Activated naive CD8-positive, alpha-beta T cell treated with anti-CD3 and anti-CD28 coated beads, Interleukin-2, amount 50 U/mL, for 24 hours (primary cell): ENCODE measurements at places on chromosomes 4 and X.

- DNase-seq: no peak
Measured at GRCh38 chr4:146260521-146260920, 46.2 kb downstream of the REELD1 start.

DNA sequence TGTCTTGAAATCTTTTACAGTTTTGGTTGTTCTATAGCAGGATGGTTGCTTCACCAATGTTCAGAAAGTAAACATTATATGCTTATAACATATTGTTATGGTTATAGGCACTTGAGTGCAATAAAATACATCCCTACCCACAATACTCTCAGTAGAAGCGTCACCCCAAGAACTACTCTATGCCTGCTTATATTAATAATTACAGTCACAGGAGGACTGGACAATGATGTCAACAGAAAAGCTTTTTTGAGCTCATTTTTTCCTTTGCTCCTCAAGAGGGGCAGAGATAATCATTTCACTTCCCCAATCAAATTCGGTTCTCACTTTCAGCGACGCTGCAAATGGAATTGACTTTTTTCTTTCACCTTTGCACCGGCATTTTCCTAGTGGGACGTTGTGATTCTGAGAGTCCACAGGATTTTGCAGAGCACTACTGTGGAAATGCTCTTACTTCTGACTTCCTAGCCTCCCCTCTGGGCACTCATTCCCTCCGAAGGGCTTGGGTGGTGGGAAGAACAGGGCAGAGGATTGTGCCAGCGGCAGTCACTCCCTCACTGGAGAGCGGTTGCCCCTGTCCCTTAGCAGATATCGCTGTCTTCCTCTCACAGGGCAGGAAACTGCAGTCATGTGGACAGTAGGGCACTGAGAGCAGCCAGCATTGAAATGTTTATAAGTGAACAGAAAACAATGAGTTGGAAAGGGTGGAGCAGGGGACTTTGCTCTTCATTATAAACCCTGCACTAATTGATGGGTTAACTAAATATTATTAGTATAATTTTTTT, 24.9 kb upstream of the SGMS2 start:
- no peak for DNase-seq

GRCh38 chr4:186775902-186776301, 52.2 kb upstream of the FAT1 start:
- DNase-seq: no peak

DNA sequence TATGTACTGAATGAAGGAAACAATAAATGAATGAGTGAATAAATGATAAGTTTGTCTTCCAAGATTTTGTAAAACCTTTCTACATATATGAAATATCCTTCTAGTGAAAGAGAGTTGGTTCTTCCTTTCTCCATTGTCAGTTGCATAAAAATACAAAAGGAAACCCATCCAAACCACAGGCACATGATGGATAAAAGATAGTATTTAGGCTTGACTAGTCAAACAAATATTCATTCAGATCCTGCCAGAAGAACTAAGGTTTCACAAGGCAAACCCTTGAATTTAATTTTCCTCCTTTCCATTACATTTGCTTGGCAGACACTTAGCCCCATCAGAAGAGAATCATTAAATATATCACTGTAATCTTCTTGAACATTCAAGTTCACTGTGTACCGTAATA, 208.4 kb downstream of the COL25A1 start:
- DNase-seq: no peak

DNA sequence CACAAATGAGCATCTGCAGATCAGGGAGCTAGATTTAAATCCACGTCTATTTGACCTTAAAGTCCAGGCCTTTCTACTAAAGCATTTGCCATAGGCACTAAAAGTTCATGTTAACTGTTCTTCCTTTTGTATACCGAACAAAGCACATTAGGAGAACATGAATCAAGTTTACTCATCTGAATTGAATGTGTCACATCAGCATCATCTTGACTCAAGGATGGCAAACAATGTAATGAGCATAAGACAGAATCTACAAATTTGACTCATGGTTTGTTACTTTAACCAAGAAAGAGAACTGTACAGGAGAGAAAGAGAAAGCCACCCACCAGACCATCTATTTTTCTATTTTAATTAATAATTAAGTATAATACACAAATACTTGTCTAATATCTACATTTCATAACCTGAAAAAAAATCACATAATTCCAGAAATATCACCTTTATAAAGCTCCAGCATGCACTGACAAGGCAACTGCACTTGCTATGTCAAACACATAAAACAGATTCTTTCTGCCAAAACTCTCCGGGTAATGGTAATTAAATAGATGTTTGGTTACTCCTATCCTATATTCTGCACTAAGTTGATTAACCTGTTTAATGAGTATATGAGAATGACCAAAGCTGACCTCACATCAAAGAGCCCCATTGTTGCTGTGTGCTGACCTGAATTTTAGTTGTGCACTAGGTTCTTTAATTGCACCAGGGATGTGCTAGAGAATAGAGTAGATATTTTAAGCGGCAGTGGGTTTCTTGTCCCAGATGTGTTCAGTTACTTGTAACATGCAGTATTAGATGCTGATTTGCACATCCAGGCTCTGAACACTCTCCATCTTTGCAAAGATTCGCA, 42.5 kb upstream of the LEF1 start:
- DNase-seq: no peak

- no peak for DNase-seq
Measured at GRCh38 chr4:47968847-47969246, 47.6 kb downstream of the CNGA1 start.

GRCh38 chr4:99117876-99118693, 26.0 kb downstream of the ADH4 start:
- no peak for DNase-seq

GRCh38 chr4:123060039-123060770, 137.8 kb upstream of the NUDT6 start:
- DNase-seq: no peak

GRCh38 chr4:25178838-25179261, 18.6 kb upstream of the SEPSECS start:
- no peak for DNase-seq

GRCh38 chr4:153501578-153501977, 35.4 kb downstream of the TMEM131L start:
- no peak for DNase-seq

GRCh38 chr4:14008494-14008893, 381.0 kb upstream of the BOD1L1 start:
- DNase-seq: no peak

DNA sequence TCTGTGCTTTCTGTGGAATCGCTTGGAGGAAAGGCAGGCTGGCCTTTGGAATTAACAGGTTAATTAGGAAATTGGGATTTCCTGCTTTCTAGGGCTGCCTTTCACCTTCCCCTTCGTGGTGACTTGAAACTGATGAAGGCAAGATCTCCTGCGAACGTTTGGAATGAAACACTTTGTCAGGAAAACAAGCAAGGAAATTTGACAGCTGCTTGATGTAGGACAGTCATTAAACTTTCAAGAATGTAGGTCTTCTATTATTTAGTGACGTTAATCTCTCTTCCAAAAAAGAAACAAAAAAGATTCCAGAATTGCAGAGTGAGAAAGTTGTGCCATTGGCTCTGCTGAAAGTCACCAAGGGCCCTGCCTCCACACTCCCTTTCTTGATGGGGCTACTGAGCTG, 155.7 kb upstream of the SCML1 start:
- no peak for DNase-seq

- no peak for DNase-seq
Measured at GRCh38 chr4:166078383-166078782, 205.3 kb downstream of the TLL1 start.

DNA sequence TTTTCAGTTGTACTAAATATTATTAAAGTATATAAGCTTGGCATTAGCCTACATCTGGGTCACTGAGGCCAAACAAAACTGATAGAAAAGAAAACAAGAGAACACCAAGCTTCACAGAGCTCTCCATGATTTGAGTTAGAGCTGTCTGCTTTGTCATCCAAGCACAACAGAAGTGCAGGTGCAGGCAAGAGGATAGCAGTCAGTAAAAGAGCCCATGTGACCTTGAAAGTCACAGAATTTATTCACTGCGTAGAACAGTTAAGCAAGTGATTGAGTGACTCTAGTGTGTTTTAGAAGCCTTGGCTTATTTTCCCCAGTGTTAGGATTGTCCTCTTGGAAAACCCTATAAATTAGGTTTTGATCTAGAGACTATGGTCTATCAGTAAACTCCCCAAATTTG, 49.4 kb upstream of the PRDM5 start:
- DNase-seq: no peak

- DNase-seq: no peak
Measured at GRCh38 chrX:52977953-52978352, 19.6 kb upstream of the FAM156A start.

GRCh38 chrX:16137416-16138107, 14.2 kb downstream of the GRPR start:
- DNase-seq: no peak

DNA sequence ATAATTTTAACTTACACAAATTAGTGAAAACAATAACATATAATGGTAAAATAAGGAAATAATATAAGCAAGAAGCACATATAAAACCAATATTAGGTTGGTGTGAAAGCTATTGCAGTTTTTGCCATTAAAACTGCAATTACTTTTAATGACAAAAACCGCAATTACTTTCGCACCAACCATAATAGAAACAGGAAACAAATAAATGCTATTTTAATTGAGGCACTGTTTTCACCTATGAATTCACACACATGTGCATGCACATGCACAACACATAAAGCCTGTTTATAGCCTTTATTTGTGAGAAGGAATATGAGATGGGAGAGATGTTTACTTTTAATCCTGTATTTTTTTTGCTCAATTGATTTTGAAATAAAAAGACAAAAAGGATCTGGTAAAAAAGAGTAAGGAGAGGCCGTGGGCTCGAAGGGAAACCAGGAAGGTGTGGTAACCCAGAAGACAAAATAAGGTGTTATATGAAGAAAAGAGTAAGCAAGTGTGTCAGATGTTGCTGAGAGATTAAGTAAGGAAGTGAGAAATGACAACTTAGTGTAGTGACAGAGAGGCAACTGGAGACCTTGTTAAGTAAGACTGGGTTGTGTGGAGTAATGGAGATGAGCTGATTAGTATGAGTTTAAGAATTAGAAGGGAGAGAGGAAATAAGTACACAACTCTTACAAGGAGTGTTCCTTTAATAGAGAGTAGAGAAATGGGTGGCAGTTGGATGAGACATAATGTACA, 69.0 kb downstream of the KLHL13 start:
- DNase-seq: no peak

GRCh38 chrX:39652336-39652735, 445.4 kb downstream of the BCOR start:
- peak; percentile 28 for DNase-seq

- DNase-seq: peak; percentile 35
Measured at GRCh38 chr4:113673450-113673849, 88.1 kb downstream of the CAMK2D start.

DNA sequence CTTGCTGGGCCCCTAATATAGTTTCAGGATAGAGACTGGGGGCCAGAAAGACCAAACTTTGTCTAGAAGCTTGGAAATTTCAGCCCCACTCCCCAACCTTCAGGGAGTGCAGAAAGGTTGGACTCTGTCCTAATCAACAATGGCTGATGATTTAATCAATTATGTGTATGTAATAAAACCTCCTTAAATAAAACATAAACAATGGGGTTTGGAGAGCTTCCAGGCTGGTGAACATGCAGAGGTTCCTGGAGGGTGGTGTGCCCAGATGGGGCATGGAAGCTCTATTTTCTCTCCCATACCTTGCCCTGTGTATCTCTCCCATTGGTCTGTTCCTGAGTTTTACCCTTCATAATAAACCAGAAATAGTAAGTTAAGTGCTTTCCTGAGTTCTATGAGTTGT, 174.2 kb downstream of the GC start:
- DNase-seq: no peak

DNA sequence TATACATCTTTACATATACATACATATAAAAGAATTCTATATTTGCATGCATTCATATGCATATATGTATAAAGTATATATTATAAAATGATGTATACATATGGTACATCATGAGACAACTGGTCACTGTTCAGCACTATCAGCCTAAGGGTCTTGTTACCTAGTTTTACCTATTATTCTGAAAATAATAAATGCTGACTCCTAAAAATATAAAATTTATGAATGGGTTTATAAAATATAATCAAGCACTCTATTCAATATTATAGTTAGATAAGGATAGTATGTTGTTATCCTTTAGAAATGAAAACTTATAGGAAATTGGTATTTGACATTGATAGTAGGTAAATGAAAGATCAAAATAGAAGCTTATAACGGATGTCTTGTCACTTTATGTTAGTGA, 324.2 kb downstream of the GBA3 start:
- no peak for DNase-seq

- no peak for DNase-seq
Measured at GRCh38 chrX:140034916-140035315, 69.6 kb upstream of the CXorf66 start.

- no peak for DNase-seq
Measured at GRCh38 chr4:59243038-59243437, 1957.1 kb upstream of the ADGRL3 start.

GRCh38 chr4:29805245-29805644, 914.9 kb upstream of the PCDH7 start:
- no peak for DNase-seq

GRCh38 chrX:68755616-68756125, 73.2 kb upstream of the EFNB1 start:
- no peak for DNase-seq

GRCh38 chrX:150012647-150013381, 74.5 kb upstream of the EOLA2 start:
- no peak for DNase-seq

DNA sequence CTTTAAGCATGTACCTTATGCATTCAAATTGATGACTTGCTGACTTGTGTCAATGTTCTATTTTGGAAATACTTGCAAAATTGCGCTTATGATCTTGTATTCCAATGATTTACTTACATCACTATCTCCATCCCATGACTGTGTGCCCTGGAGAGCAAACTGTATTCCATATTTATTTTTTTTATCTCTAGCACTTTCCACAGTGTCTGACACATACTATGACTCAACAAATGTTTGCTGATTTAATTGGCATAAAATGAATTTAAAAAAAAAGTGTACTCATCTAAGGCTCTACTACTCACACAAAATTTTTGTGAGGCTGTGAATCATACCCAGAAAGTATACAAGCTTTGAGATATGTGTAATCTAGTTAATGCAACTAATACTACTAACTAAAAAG, 1066.8 kb upstream of the ADGRL3 start:
- DNase-seq: no peak

DNA sequence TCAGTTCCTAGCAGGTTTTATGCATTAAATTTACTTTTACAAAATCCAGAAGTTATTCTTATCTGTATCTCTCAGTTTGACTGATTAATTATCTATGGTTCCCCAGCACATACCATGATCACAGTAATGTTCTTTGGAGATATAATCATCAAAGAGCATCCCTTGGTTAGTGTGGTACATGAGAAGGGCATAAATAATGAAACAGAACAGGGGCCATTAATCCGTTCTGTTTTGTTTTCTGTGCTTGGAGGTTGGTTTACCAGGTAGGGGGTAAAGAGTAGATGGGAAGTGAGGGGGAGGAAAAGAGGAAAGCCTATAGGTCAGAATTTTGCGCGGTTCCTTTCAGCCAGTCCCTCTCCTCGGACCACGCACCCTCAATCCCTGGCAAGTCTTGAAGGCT, 718.7 kb upstream of the TENM3 start:
- DNase-seq: no peak
